ENCODE measurements at places on chromosomes 2 and 18. TPM values are rescaled to one million over a fixed set of nuclear protein-coding genes. Genes with fewer than 3 reads are reported as not detected.

- DNase-seq = no peak
Measured at GRCh38 chr2:124970030-124970429, 944.9 kb downstream of the CNTNAP5 start.

GRCh38 chr2:17538844-17539554 is 1.5 kb upstream of the VSNL1 start:
- peak; percentile 66 for DNase-seq

ATP6V1B1 gene
- 1.3 TPM for total RNA-seq

- no peak for DNase-seq
Measured at GRCh38 chr2:9145109-9145751, 61.4 kb upstream of the ASAP2 start.

UCN gene
- total RNA-seq = 2.4 TPM

DNA sequence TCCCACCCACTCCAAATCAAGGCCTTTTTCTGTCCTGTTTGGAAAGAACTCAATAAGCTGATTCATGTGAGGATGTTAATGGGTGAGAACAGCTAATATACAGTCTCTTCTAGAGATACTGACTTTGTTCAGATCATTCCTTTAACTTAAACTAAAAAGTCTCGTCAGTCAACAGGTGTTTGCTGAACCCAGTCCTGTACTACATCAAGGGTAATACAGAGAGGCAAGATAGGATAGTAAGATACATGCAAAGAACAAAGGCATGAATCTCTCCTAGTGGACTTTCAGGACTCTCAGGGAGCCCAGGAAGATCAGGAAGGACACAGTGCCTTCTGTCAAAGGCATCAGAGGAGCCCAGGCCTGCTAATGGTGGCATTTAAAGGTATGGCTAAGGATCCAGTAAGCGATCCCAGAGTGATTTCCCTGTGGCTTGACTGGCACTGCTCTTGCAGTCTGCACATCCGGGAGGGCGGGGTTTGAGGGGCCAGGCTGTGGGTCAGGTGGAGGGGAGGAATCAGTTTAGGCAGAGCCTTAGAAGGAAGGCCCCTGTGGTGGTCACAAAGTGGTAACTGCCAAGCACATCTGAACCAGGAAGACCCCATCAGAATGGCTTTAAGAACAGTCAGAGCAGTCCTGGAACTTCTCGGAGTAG is 54.0 kb downstream of the EPAS1 start:
- DNase-seq = no peak

DNA sequence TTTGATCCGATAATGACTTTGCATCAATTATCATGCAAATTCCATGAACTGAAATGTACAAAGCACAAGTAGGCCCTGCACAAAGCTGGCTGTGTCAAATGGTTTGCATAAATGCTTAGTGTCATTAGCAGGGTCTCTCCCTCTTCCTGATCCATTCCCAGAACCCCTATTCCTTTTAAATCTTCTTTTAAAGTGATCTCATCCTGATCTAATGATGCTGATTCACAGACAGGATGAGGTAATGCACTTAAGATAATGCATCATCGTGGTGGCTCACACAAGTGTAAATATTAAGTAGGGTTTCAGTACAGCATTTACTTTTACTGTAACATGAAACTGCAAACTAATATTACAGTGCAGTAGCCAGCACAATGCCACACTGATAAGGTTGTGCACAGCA is 304.8 kb upstream of the SOX11 start:
- no peak for DNase-seq

- no peak for DNase-seq
Measured at GRCh38 chr2:231764760-231765159, 16.3 kb downstream of the PDE6D start.

DNA sequence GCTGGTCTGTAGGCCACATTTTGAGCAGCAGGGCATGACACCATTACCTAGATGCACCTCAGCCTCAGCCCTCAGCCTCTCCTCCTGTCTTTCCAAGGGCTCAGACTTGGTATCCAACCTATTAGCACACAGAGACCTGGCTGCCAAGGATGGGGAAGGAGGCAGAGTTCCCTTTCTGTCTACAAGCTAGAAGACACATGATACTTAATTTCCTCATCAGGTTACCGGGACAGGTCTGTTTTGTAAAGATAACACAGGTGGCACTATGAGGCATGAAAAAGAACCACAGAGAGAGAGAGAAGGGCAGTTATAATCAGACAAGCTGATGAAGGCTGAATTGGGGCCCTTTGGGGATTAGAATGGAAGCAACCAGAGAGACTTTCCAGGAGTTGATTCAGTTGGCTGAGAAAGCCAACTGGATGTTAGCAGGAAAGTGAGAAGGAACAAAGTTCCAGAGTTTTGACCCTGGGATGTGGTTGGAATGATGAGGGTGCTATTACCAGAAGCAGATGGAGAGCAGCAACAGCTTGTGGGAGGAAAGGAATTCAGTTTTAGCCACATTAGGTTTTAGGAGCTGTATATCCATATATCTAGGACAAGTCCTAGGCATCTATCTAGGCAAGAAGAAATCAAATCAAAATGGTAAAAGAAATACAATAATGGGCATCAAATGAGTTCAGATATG is 46.0 kb upstream of the RMND5A start:
- DNase-seq = no peak

DNA sequence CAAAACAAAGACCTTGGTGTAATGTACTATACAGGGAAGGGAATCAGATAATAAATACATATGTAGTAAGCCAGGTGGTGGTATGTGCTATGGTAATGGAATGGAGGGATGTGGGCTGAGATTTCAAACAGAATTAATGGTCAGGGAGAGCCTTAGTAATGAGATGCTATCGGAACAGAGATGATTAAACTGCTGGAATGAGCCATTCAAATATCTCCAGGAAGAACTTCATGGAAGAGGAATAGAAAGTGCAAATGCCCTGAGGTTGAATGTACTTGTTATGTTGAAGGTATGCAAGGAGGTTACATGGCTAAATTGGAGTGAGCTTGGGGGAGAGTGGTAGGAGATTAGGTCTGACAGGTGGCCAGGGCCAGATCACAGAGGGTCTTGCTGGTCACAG is 5.1 kb downstream of the SERPINB11 start:
- no peak for DNase-seq

GRCh38 chr2:45275806-45276205 is 266.6 kb upstream of the SIX2 start:
- no peak for DNase-seq

EVA1A gene
- total RNA-seq = 4.8 TPM

DNA sequence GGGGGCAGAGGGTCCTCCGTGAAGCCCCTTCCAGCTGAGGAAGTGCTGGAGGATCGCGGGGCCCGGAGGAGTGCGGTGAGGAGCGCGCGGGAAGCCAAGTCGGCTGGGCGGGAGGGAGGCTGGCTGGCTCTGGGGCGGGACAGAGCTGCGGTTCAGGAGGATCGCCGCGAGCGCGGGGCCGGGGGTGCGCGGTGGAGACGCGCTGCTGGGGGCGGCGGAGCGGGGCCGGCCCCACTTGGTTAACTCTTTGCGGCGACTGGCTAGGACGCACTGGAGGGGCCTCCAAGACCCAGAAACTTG is 464 bp downstream of the CYBRD1 start:
- DNase-seq = peak; percentile 74

GRCh38 chr2:226699321-226699720 is 100.3 kb downstream of the IRS1 start:
- DNase-seq = peak; percentile 60

DNA sequence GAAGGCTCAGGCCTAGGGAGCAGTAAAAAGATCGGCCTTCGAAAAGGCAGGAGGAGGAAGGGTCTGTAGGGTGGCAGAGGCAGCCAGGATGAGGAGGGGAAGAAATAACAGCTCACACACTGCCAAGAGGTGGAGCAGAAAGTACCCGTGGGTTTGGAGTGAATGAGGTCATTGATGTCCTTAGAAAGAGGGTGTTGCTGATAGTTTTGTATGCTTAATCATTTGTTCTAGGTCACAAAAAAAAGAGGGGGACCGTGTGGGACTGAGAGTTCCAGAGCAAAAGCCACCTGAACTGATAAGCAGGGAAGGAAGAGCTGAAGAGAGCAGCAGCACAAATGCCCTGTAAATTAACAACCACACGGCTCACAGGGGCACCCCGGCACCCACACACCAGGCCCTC is 140.4 kb downstream of the FAM161A start:
- DNase-seq = no peak

ARHGAP15 gene
- total RNA-seq = 119 TPM

- no peak for DNase-seq
Measured at GRCh38 chr2:240217431-240218301, 77.2 kb upstream of the OTOS start.

LIMS2 gene
- total RNA-seq = 194 TPM

GRCh38 chr2:151325581-151326095 is 31.8 kb upstream of the TNFAIP6 start:
- DNase-seq = no peak

CCDC148 gene
- 2.9 TPM for total RNA-seq

DNA sequence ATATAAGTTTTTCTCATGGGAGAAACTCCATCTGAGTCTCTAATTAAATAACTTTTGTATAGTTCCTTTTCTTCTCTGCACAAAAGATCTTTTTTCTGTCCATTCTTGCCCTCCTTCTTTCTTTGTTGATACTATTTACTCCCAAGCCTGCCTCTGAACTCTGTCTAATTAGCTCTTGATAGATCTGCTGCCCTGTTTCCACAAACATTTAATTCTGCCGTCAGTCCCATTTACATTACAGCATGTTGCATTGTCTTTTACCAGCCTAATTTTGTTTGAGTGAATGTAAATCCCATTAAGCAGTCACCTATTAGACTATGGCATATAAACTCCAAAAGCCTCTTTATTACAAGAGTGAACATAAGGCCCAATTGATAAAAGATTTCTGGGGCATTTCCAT is 254.4 kb downstream of the ERBB4 start:
- DNase-seq = no peak

DNA sequence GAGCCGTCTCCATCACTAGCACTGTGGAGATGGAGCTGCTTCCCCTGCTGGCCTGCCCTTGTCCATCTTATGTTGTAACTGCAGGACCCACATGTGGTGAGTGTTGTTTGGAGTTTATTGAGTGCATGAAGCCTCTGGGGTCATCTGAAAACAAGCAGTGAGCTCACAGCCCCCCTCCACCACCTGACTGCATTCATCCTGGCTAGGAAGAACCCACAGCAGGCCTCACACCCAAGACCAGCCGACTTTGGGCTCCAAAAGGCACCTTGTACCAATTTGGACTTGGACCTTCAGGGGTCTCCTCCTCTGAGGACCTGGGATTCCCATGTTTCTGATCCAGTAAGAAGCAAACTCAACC is 116.1 kb downstream of the TWIST2 start:
- DNase-seq = no peak

All from sciatic nerve (tissue), 2 donors.